ENCODE measurements at places on chromosomes 3 and 15.

- no peak for DNase-seq
Measured at GRCh38 chr3:112466020-112466419, 33.3 kb downstream of the BTLA start.

DNA sequence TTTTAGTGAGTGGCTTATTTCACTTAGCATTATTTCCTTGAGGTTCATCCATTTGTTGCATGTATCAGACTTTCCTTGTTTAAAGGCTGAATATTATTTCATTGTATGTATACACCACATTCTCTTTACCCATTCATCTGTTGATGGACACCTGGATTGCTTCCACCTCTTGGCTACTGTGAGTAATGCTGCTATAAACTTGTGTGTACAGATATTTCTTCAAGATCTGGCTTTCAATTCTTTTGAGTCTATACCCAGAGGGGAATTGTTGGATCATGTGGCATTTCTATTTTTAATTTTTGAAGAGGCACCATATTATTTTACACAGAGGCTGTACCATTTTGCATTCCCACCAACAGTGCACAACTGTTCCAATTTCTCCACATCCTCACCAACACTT, 313.5 kb downstream of the RPLP1 start:
- DNase-seq: no peak

- no peak for DNase-seq
Measured at GRCh38 chr3:37906734-37907282, 45.1 kb downstream of the CTDSPL start.

- no peak for DNase-seq
Measured at GRCh38 chr15:69074843-69075224, 60.3 kb downstream of the NOX5 start.

Measured in NCI-H524 (cell line).